ENCODE measurements at places on chromosomes 13 and 19.
A peak's percentile ranks its signal among the peaks of the same experiment; 100 is the strongest.

DNA sequence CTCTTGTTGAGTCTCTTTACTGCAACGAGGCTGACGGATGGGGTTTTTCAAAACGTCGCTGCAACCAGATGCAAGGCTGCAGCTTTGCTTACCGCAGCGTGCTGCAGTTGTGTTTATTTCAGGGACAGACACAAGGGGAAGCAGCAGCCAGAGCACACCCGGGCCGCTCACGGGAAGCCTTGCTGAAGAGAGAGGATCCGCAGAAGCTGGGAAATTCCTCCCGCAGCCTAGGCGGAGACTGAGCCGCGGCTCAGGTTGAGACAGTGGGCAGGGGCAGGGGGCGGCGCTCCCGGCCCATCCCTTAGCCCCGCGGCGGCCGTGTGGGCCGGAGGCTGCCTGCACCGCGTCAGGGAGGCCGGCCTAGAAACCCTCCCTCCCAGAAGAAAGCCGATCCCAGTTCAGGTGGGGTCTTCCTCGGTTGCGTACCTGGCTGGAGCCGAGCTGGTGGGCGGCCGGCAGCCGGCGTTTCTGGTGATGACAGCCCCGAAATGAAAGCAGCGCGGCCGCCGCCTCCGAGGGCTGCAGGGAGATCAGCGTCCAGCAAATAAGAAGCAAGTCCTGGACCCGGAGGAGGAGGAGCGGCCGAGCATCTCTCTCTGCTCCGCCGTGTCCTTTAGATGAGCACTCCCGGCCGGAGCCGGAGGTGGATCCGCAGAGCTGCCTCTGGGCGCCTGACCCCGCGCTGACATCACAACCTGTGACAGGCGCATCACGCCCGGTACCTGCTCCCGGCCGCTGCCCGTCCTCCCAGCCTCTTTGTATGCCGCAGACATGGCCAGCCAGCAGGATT lies at the start of gene FRY:
Gene FRY, plus strand, starts transcription at position 750 of the 790 bp plus-strand sequence. Its CDS starts 22 bp downstream, at position 772.
- DNase-seq, result peak; percentile 10

DNA sequence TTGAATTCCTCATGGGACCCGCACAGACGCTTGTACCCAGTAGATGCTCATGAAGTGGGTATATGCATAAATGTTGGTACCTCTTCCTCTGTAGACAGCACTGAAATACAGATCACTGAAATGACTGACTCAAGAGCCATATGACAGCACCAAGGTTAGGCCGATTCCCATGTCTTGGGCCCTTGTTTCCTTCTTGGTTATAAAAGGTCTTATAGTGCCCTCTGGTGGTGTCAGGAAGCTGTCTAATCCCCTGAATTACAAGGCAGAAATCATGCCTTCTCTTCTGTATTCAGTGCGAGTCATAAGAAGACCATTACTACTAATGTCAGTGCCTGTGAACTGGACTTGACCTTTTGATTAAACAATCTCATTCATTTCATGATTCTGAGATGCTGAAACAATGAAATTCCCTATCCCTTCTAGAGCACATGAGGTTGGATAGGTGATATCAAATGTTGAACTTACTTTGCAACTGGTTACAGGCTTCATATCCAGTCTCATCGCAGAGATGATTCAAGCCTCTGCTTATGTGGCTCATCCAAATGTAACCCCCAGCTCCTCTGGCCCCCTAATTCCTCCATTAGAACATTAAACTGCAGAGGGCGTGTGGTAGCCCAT lies 59.7 kb downstream of the SPATA13 start:
- peak; percentile 11 for DNase-seq

GRCh38 chr13:41060724-41061074 lies 610 bp upstream of the WBP4 start:
- peak; percentile 76 for DNase-seq

DNA sequence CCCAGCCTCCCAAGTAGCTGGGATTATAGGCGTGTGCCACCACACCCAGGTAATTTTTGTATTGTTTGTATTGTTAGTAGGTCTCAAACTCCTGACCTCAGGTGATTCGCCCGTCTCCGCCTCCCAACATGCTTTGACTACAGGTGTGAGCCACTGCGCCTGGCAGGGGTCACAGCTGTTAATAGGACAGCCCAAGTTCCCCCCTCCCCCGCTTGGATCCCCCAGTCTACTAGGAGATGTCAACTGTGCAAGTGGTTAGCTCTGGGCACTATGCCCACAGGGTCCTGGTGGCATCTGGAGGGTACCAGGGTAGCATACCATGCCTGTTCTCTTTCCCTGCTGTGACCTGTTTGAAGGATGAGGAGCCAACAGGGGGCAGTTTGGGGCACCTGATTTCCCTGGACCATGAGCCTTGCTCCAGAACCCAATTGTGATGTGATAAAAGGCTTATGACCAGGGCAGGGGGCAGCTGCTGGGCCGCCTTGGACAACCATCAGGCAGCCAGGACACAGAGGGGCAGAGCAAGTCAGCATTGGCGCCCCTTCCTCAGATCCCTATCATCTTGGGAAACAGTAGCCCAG lies at the start of gene TSPAN16:
Gene TSPAN16, plus strand, starts transcription at position 496 of the 581 bp plus-strand sequence. CDS start 138 bp downstream, outside the sequence.
- DNase-seq, result no peak

GRCh38 chr13:27442071-27442647 lies 8.2 kb downstream of the MTIF3 start:
- no peak for DNase-seq

GRCh38 chr13:40966298-40966697 lies 52.8 kb downstream of the ELF1 start:
- DNase-seq, result no peak

DNA sequence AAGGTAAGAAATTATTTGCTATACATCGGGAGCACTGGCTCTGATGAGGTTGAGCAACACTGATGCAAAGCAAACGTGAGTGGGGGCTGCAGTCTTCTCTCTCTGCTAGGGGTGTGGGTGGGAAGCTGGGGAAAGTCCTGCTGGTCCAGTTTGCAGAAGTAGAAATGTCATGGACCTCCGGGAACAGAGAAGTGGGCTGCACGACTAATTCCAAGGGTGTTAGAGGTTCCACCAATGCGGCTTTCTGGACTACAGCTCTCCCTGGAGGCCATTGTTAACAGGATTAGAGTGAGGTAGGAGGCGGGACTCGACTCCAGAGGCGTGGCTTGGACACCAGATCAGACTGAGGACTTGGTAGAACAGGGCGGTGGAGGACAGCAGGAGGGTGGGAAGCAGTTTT lies 5.7 kb upstream of the FBXO27 start:
- no peak for DNase-seq

DNA sequence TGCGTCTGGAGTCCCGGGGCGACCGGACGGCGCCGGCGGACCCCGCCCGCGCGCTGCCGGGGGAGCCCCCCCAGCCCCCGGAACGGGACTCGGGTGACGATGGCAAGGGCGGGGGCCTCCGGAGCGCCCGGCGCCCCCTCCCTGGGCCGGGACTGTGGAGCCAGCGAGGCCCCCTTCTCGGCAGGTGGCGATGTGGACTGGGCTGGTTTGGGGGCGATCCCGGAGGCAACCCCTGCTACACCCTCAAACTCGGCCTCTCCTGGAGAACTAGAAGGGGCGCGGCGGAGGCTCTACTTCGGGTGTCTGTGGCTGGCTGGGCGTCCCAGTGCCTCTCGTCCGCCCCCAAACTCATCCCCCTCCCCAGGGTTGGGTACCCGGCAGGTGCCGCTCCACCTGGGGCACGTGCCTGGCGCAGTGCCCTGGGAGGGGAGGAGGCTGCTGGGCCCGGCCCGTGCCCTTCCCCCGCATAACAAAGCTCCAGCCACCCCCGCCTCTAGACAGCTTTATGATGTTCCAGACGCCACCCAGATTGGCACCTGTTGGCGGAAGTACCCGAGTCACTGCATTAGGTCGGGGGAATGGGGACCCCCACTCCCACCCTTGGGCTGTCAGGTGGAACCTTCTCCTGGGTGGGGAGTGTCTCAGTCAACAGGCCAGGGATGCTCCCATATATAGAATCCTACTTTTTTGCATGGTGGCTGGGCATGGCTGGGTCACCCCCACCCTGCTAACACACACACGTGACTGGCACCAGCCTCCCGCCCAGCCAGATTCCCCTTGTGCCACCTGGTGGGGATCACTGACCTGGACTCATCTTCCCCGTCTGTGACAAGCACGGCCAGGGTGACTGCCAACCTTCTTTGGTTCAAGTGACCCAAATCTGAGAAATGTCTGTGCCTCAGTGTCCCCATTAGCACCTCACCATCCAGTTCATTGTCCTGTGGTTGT lies 722 bp downstream of the PKN1 start:
- DNase-seq, result no peak
